ENCODE measurements at places on chromosomes 7 and 10.

GRCh38 chr7:134697205-134697886, 50.7 kb downstream of the BPGM start:
- DNase-seq = no peak

DNA sequence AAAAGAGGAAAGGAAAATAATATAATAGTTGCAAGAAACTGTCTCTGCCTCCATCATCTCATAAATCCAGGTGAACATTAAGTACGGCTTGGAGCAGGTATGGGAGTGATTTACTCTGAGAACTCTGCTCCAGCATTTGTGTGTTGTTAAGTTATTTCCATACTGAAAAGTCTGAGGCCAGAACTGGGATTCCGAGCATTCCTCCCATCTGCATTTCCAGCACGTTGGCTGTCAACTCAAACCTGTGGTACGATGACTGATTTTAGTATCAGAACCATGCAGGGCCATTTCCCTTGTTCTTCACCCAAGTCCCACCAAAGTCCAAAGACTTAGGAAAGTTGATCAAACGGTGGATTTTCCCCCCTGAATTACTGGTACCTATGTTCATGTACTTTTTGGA, 104.9 kb downstream of the CREB5 start:
- DNase-seq = no peak

GRCh38 chr10:15067154-15067553, 21.4 kb downstream of the ACBD7 start:
- no peak for DNase-seq

DNA sequence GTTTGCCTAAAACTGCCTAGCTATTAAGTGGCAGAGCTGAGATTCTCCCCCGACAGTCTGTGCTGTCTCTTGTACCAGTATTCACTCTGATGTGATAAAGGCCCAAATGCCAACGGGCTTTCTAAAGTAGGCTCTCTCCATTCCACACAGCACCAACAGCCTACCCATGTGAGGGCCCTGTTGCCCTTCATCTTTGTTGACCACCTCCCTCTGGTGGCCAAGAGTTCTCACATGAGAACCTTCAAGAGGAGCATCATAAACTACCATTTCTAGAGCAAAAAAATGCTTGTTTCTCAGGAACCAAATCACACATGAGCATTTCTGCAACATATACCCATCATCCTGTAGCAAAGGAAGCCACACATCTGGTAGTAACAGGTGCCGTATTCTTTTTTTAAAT, 185.8 kb downstream of the GRM8 start:
- DNase-seq = no peak

All from activated CD4-positive, alpha-beta T cell treated with anti-CD3 and anti-CD28 coated beads, Interleukin-2, amount 10 ng/mL, durations not matched to agents 24 days and 14 days (primary cell).